ENCODE measurements at places on chromosomes 4 and X.

GRCh38 chrX:109939498-109939897 lies 63.4 kb upstream of the TMEM164 start:
- no peak for DNase-seq

DNA sequence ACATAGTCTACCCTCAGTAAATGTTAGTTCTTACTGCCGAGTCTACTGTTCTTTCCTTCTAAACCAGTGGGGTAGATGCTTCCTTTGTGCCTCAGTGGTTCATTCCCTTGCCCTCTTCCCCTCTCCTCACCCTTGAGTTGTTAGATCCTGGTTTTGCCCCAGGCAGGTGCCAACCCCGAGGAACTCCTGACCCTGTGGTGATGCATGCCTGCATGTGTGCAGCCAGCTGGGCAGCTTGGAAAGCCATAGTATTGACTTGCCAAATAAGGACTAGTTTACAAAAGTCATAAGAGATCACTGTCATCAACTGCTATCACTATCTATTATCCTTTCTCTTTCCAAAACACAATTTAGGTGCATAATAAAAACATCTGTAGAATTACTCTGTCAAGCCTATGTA lies 50.9 kb downstream of the REPS2 start:
- DNase-seq, result no peak

GRCh38 chrX:153674219-153674851 lies 722 bp upstream of the PNCK start:
- no peak for DNase-seq

- DNase-seq, result no peak
These were observed 194.7 kb upstream of the VCX3A start for GRCh38 chrX:6729626-6730025.

- no peak for DNase-seq
These were observed 5.9 kb downstream of the ODAPH start for GRCh38 chr4:75561789-75562188.

GRCh38 chr4:106494066-106494465 lies 125.5 kb upstream of the GIMD1 start:
- DNase-seq, result peak; percentile 25

All from GM04503 (cell line).